ENCODE measurements at places on chromosomes 12 and 14. TPM values are rescaled to one million over a fixed set of nuclear protein-coding genes. Genes with fewer than 3 reads are reported as not detected.

DNA sequence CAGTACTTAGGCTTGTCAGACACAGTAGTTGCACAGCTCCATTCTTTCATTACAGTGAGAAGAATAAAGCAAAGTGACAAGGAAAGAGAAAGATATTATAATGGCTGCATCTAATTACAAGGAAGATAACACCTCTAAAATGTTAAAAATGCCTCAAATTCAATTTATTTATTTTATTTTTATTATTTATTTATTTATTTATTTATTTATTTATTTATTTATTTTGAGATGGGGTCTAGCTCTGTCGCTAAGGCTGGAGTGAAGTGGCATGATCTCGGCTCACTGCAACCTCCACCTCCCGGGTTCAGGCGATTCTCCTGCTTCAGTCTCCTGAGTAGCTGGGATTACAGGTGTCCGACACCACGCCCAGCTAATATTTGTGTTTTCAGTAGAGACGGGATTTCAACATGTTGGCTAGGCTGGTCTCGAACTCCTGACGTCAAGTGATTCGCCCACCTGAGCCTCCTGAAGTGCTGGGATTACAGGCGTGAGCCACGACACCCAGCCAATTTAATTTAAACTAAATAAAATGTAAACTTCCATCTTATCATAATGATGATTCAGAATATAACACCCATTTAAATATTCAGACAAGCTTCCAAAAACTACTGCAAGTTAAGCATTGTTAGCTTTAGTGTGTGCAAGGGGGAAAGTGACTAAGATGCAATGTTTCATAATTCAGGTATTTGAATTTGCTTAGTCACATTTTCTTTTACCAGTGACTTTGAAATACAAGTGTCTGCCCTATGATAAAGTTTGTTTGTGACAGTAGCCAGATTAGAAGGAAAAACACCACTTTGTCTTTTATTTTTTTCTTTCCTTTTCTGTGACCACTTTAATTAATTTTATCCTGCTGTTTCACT lies 2.4 kb upstream of the CFAP54 start:
- peak; percentile 89 for DNase-seq

Gene STAT2
- total RNA-seq: 257 TPM

GRCh38 chr12:52461693-52462092 lies 9.7 kb upstream of the KRT6B start:
- DNase-seq: no peak

GRCh38 chr12:75856235-75856634 lies 175.3 kb downstream of the PHLDA1 start:
- DNase-seq: no peak

GRCh38 chr12:52552055-52552454 lies 890 bp downstream of the KRT71 start:
- DNase-seq: no peak

Gene CSRP2
- 247 TPM for total RNA-seq

Gene EMP1
- total RNA-seq: 71.7 TPM

Gene SPTB
- total RNA-seq: 0.43 TPM

Gene NABP2
- total RNA-seq: 29.1 TPM

DNA sequence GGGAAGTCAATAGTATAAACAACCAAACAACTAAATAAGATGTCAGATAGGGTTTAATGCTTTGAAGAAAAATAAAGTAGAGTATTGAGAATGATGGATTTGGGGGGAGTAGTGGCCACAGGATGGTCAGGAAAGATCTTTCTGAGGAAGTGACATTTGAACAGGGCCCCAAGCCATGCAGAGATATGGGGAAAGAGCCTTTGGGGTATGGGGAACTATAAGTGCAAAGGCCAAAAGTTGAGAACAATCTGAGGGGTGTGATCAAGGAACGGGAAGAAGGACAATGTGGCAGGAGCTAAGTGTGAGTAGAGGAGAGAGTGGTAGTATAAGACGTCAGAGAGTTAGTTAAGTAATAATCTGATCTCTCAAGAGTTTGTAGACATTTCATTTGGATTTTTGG lies 1.3 kb downstream of the MRPS35 start:
- DNase-seq: no peak

GRCh38 chr14:56482310-56482911 lies 97.2 kb upstream of the TMEM260 start:
- no peak for DNase-seq

DNA sequence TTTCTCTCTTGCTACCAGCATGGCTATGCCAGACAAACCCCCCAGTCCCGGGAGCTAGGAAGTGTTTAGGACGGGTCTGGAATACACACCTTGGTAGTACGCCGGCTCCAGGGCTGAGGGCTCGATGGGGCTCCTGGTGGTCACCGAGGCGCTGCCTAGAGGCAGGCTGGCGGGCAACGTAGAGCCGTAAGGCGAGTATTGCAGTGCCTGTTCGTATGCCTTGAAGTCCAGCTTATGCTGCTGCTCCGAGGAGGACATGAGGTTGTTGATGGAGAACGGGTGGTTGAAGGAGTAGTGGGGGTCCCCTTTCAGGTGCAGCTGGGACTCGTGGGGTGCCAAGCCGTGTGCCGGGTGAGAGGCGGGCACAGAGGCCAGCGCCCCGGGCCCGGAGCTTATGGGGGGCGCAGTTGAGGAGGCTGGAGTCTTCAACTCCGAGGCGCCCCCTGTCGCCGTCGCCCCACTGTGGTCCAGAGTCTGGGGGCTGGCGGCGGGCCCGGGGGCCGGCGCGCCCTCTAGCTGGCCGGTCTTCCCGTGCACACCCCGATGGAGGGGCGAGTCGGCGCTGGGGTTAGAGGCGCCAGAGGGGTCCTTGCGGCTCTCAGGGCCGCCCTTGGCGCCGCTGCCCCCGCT lies 3.6 kb downstream of the FOXA1 start:
- DNase-seq: no peak

DNA sequence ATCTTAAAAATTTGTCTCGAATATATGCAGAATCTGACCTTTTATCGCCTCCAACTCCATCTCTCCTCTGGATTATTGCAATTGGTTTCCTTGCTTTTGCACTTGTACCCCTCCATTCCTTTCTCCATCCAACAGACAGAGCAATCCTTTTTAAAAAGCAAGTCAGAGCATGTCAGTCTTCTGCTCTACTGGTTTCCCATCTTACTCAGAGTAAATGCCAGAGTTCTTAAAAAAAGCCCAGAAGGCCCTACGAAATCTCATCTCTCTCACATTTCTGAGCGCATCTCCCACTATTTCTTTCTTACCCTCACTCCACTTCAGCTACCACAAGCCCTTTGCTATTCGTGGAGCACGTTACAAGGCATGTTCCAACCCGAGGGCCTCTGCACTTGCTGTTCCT lies 236.9 kb upstream of the DDHD1 start:
- no peak for DNase-seq

- DNase-seq: peak; percentile 42
Observed at GRCh38 chr14:85421186-85421877, 108.6 kb upstream of the FLRT2 start.

DNA sequence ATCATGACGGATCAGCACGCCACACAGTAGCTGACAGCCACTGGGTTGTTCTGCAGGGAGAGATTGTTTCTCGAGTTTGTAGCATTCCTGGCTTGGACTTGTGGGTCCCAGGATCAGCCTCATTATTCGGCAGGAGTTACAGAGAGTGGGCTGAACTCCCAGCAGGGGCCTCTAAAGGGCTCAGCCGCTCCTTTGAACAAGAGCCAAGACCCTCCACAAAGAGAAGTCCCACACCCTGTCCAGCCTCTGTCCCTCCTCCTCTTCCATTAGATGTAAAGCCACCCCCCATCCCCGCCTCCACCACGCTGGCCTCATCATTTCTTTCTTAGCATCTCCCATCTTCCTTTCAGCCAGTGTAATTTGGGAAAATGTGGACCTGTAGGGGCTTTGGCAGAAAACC lies 96.7 kb upstream of the HSPB8 start:
- DNase-seq: no peak

- no peak for DNase-seq
Observed at GRCh38 chr14:71336489-71337192, 429.4 kb downstream of the PCNX1 start.

DNA sequence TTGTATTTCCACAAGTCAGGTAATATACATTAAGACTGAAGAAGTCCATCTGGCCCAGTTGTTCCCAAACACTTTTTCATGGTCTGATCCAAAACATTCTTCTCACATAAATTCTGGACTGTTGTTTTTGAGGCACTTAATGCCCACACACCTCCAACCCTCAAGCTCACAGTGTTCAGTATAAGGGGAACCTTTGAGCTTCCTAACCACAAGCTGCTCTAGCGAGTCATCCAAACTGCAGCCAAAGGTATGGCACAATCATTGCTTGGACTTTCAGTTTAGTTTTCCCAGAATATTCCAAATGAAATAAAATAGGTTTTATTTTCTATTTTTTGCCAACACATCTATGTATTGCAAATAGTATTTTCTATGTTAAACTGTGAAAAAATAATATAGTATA lies 103.0 kb downstream of the PUS7L start:
- peak; percentile 33 for DNase-seq

DNA sequence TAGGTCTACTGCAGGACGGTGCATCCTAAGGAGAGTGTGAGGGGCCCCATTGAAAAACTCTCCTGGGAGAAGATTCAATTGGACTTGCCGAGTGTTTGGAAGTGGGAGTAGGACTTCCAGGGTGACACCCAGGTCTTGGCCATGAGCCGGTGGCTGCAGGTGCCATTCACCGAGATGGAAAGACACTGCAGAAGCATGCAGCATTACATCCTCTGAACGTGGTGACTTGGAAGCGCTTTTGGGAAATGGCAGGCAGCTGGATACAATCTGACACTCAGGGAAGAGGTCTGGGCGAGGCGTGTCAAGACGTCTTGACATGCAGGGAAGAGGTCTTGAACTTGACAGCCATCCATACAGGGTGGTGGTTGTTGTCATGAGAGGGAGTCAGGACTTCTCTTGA lies 126.9 kb downstream of the PAPOLA start:
- no peak for DNase-seq

- no peak for DNase-seq
Observed at GRCh38 chr12:19068137-19068536, 61.4 kb upstream of the PLEKHA5 start.

DNA sequence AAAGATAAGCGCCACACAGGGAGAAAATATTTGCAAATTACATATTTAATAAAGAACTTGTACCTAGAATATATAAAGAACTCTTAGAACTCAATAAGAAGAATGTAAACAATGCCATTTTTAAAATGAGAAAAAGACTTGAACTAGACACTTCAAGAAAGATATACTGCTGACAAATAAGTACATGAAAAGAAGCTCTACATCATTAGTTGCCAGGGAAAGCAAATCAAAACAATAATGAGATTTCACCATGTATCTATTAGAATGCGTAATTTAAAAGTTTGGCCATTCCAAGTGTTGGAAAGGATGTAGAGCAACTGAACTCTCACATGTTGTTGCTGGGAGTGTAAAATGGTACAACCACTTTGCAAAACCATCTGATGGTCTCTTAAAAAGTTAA lies 6.9 kb upstream of the CLEC4E start:
- no peak for DNase-seq

GRCh38 chr14:105398726-105399465 lies 558 bp downstream of the TEX22 start:
- no peak for DNase-seq

Gene P2RX2
- not detected for total RNA-seq

Gene INHBC
- not detected for total RNA-seq

GRCh38 chr14:54669721-54670561 lies 103.0 kb downstream of the SAMD4A start:
- DNase-seq: peak; percentile 82

DNA sequence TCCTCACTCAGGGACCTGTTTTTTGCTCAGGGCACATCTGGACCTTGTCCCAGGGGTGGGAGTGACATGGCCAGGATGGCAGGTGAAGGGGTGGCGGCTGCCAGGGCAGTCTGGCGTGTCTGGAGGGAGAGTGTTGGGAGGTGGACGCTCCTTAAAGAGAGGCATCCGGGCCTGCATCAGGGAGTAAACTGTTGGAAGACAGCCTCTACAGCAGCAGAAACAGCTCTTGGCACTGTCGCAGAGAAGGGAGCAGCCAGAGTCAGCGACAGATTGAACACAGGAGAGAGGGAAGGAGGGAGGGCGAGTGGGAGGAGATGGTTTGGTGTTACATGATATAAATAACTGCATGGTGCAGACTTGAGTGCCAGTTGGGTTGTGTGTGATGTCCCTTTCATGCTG lies 52.8 kb downstream of the IGF1 start:
- no peak for DNase-seq

DNA sequence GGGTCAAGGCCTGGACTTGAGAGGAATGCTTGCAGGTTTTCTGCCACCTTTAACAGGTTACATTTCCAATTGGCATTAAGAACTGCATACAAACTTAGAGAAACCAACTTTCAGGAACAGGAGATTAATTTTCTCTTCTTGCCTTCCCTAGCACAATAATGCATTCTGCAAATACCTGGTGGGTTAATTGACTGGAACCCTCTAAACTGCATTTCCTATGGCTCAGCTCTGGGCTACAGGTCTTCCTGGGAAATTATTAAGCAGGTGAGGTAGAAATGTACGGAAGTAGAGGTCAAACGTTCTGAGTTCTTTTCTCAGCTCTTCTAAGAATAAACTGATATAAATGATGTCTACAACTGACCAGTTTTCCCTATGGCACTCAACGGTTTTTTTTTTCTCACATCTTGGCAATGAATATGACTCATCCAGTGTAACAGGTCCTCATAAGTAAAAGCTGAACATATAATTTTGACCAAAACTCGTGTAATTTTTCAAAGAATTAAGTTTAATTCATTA lies 144.9 kb upstream of the PELI2 start:
- no peak for DNase-seq

DNA sequence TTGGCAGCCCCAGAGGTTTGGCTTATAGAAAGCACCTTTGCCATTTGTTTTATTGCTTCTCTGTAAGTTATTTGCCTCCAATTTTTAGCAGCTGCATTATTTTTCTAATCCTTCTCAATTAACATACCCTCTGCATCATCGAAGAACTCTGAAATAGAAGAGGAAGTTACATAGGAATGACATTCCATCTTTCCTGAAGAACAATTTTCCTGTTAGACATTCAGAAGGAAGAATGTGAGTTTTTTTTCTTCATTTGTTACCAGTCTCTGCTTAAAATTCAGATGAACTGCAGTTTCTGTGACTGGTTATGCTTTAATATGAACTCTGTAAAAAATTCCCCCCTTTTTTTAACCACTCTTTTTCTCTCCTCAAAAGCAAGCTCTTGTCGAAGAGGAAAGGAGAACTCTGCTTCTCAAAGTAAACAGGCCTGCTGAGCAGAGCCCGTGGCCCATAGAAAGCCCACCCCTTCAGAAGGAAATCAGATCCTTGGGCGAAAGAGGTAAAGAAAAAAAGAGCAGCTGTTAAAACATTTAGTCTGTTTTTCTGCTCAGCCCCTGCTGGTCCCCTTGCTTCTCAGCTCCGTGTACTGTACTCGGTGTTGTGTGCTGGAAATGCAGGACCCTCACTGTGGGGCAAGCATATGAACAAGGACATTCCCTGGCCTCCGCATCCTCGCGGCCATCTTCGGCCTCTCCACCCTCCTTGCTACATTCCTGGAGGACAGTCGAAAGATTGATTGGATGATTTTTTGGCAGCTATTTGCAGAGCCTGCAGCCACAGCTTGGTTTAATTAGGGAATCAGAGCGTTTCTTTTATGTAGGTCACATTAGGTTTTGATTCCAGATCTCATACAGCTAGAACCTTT lies 164.4 kb upstream of the LRIG3 start:
- DNase-seq: peak; percentile 92
